Stimulated activated CD8-positive, alpha-beta memory T cell treated with anti-CD3 and anti-CD28 coated beads, Interleukin-12 subunit alpha, Interleukin-12 subunit beta, amount 100 ng/mL, for 1 hour (primary cell): ENCODE measurements at places on chromosomes 5 and 9.
A peak's percentile ranks its signal among the peaks of the same experiment; 100 is the strongest.

- DNase-seq: no peak
Observed at GRCh38 chr9:123716339-123716945, 213.5 kb downstream of the DENND1A start.

DNA sequence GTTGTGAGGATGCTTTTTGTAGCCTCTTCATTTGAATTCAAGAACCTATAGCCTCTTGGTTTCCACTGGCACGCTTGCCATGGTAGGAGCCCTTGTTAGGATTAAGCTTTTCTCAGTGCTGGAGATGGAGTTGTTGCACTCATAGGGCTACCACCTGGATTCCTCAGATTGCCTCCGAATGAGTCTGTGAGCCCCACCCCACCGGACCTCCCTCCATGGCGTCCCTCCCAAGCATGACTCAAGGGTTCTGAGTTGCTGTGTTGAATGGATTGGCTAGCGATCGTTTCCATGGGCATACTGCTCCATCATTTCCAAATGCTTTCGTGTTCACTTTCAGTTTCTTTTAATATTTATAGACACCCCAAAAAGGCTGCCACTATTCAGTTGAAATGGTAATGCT lies 69.9 kb downstream of the DAPK1 start:
- DNase-seq: no peak

DNA sequence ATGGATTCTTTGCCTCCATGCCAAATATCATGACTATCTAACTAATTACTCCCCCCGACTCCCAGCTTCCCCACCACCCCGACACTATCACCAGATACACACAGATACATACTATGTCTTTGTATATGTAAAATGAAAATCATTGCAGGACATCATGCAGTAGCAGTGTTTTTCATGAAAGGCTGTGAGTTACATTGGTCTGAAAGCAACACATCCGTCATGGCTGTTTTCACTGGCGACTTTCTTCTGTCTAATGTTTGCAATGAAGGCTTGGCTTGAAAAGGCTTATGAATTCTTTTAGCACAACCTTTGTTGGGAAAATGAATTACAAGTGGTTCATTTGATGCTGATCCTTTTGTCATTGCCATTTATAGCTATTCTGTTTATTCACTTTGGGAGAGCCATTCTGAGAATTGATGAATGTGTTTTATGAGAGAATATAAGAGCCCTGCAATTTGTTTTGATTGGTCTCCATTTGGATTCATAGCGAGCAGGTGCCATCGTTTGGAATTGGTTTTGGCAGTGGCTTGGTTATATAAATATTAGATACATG lies 103.4 kb downstream of the PIP5K1B start:
- DNase-seq: no peak

GRCh38 chr9:125074976-125075375 lies 68.4 kb downstream of the SCAI start:
- no peak for DNase-seq

GRCh38 chr9:136697146-136697820 lies 10.0 kb upstream of the AGPAT2 start:
- no peak for DNase-seq

DNA sequence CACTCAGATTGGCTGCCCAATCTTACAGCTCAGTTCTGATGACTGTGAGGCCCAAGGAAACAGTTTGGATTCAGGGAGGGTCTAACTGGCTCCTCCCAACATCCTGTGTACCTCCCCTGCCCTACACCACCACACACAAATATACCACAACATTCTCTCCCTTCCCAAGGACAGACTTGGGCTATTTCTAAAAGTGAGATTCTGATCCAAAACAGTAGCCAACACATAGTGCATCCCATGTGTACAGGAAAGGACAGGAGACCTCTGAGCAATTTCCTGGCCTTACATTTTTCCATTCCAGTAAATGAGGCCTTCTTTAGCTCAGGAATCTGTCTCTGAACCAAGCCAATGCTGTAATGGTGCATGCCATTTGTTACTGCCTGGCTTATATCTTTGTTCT lies 20.8 kb downstream of the ZNF366 start:
- no peak for DNase-seq

- DNase-seq: no peak
Observed at GRCh38 chr5:132800545-132800944, 12.6 kb upstream of the SOWAHA start.

GRCh38 chr9:130498298-130498917 lies 53.6 kb downstream of the ASS1 start:
- no peak for DNase-seq

GRCh38 chr5:126538579-126538978 lies 56.4 kb downstream of the ALDH7A1 start:
- DNase-seq: no peak

DNA sequence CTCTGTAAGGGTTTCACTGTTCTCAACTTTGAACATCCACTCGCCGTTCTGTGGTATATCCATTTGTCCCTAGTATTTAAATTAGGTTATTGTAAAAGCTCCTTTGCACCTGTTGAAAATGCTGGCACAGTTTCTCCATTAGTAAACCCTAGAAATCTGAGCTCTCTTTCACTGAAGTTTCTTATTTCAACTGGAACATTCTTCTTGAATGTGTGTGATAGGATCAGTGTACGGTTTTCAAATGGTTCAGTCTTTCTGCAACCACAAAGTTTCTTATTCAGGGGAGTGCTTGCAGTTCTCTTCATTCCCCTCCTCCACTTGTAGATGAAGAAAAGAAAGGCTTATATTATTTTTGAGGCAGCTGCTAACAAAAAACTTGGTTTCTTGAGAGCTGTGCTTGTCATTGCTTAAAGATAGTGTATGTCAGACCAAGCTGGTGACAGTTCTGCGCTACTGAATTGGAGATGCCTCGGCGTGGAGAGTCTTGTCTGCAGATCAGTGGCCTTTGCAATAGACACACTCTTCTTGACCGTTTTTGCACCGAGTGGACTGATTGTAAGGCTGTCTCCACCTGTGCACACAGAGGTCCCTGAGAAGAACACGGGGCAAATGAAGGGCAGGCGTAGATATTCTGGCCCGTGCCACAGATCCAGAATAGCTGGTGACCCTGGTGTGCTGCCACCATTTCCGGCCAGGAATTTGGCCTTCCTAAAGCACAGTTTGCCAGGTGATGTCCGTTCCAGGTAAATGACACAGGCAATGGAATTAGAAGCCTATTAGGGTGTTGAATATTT lies 102.2 kb downstream of the TRIO start:
- no peak for DNase-seq

DNA sequence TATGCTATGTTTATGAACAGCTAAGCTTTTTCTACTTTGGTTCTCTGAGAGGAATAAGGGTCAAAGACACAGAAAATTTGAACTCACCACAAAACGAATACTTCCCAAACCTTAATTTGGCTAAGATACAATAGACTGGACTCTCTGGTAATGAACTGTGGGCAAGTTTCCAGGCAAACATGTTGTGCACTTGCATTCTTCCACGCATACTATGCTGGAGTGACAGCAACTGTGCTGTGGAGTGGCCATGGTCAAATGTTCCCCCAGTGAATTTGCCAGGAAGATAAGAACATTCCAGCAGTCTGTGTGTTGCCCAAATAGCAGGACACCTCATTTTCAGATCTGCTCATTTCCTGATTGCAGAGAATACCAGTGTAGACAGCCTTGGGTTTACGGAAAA lies 275.3 kb upstream of the IL12B start:
- DNase-seq: no peak

- no peak for DNase-seq
Observed at GRCh38 chr9:133440874-133441273, 18.7 kb downstream of the ADAMTS13 start.

DNA sequence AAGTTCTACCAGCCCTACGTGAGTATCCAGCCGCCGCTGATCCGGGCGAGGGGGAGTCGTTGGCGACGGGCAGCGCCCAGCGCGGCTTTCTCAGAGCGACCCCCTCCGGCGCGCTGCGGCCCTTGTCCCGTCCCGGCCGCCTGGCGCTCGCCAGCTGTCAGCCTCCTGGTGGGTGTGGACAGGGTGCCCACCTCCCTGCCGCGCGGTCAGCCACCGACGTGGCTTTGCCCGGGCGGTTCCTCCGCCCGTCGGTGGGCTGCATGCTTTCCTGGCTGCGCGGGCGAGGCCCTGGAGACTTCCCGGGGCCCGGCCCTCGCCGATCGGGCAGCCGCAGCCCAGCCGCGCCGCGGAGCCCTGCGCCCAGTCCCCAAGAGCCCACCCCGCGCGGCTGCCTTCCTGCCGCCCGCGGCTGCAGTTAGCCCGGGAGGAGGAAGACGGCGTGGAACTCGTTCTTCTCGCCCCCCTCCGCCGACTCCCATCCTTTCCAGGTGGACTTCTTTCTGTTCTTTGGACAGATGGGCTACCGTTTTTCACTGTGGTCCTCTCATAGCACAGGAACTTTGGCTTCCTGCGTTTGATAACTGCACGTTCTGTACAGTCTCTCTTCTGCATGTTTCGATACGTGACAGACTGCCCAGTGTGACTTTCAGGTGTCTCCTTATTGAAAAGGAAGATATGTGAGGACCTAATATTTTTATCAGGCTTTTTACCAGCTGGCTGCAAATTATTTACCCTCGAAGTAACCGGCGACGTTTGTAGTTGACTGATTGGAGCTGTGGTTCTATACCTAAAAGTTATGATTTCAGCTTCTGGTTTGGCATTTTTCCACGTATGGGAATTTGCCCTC lies 577 bp downstream of the AP3S1 start:
- no peak for DNase-seq

- no peak for DNase-seq
Observed at GRCh38 chr5:168076561-168076991, 214.9 kb upstream of the WWC1 start.

GRCh38 chr9:94612071-94612470 lies 18.4 kb upstream of the FBP2 start:
- no peak for DNase-seq

DNA sequence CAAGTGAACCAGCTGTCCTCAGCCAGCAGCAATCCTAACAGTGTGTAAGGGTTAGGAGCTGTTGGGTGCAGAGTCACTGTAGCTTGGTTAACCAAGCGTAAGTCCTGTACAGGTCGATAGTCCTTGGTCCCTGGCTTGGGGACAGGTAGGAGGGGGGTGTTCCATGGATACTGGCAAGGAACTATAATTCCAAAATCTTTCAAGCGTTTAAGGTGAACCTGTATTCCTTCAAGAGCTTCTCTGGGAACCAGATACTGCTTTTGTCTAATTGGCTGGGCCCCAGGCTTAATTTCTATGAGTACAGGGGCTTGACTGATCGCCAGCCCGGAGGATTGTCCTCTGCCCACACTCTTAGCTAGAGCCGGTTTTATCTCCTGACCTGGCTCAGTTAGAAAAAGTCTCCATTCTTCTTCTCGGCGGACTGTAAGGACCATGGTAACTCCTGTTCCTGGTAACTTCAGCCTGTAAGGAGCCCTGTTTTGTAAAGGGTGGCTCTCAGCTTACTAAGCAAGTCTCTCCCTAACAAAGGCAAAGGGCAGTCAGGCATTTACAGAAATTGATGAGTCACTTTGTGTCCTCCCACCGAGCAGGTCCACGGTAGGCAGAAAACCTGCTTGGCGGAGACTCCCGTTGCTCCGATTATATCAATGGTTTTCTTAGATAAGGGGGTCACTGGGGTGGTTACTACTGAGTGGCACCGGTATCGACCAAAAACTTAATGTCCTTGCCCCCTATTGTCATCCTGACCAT lies 6.0 kb upstream of the ZNF354C start:
- no peak for DNase-seq

- DNase-seq: no peak
Observed at GRCh38 chr5:56359809-56360685, 126.9 kb upstream of the ANKRD55 start.

GRCh38 chr9:131097126-131097947 lies 1.0 kb downstream of the AIF1L start:
- no peak for DNase-seq

DNA sequence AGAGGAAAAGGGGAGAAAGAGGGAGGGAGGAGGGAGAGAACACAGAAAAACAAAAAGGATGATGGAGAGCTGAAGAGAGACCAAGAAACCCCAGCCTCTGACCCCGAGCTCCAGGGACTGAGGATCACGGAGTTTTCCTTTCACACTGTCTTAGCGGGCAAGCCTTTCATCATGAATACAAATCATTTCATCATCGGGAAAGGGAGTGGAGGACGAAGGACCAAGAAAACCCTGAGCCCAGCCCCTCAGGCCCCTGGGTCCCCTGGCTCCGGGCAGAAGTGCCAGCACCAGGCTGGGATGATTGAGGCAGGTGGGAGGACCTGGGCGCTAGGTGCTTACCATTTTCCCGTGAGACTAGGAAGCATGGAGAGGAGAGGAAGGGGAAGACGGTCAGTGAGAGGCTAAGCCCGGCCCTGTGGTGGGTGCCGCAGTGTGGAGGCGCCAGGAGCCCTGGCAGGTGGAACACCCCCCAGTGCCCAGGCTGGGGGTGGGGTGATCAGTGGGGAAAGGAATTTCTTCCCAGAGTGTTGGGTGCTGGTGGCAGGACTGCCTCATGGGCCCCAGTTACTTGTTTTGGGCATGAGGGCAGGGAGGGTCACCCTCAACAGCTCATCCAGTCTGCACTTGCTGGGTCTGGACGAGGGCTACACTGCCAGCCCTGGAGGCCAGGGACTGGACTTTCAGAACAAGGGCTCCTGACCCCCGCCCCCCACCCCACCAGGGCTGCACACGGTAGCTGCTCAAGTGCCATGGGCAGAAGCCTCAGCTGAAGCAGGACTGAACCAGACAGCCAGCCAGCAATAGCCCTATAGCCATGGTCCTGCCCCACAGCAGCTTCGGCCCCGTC lies 49.0 kb upstream of the SARDH start:
- no peak for DNase-seq

GRCh38 chr9:137305060-137305797 lies 3.2 kb upstream of the NRARP start:
- DNase-seq: peak; percentile 24

- no peak for DNase-seq
Observed at GRCh38 chr5:141880961-141881801, 3.0 kb upstream of the PCDH1 start.
